ENCODE measurements at places on chromosomes 16 and 17.

DNA sequence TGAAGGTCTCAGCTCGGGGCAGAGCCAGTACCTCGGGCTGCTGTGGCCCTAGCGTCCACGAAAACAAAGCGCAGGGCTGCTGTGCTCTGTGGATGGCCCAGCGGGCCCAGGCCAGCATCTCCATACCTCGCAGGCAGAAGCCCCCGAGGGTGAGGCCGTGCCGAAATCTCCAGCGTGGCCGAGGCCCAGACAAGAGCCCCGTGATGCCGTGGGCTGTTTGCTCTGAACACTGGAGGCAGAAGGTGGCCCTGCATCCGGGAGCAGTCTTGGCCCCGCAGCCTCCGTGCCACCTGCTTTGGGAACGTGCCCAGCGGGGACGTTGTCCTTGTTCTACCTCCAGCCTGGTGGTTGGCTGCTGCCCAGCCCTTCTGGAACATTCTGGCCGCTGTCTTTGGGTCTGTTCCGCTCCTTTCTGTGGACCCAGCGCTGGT lies 121.4 kb downstream of the BANP start:
- no peak for DNase-seq

DNA sequence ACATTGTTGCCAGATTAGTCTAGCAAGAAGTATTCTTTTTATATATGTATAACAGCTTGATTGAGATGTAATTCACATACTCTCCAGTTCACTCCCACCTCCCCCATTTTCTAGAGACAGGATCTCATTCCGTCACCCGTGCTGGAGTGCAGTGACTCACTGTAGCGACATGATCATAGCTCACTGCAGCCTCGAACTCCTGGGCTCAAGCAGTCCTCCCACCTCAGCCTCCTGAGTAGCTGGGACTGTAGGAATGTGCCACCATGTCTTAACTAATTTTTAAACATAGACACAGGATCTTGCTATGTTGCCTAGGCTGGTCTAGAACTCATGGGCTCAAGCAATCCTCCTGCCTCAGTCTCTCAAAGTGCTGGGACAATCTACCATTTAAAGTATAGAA lies 3.3 kb upstream of the RSAD1 start:
- DNase-seq, result no peak

DNA sequence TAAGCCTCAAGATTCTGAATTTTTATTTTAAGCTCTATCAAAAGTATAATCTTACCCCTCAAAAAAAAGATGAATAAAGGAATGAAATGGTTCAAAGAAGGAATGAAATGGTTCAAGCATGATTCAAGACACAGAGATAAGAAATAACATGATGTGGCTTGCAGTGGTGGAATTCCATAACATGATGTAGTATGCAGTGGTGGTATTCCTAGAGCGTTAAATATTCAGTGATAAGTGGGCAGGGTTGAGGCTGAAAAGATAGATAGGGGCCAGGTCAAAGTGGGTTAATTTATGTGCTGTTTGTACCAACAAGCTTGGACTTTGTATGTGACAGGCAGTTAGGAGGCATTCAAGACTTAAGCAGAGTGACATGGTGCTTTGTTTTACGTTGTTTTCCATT lies 29.6 kb downstream of the TNRC6A start:
- DNase-seq, result no peak

GRCh38 chr16:74666010-74666421 lies 661 bp downstream of the RFWD3 start:
- DNase-seq, result no peak

DNA sequence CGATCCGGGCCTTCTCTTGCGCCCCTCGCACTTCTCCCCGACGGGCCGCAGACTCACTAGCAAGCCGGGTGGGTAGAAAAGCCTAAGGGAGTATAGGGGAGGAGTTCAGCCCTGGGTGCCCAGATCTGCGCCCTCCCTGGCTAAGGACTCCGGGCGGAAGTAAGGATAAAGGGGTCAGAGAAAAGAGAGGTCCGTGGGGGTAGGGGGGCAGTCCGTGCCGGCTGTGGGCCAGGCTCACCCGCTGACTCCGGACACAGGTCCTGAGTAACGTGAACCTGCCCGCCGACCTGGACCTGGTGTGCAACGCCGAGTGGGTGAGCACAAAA lies 1.8 kb downstream of the NAGS start:
- DNase-seq, result no peak

- DNase-seq, result no peak
Measured at GRCh38 chr17:82283208-82283749, 9.8 kb upstream of the CSNK1D start.

DNA sequence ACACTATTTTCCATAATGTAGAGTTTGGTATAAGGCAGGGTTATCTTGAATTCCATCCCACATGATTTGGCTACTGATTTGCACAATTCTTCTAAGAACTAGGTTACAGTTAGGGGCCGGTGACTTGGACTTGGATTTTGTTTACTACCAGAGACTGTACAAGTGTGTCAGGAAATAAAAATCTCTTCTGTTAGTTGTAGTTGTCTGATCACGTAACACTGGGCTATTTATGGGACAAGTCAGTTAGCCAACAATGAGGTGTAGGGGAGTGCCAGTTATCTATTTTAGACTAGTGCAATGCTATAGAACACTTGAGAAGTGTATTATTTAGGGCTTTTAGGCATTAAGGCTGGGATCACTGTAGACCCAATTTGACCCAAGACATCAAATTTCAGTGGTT lies 39.7 kb upstream of the GHDC start:
- DNase-seq, result no peak

GRCh38 chr16:57645691-57646387 lies 17.4 kb downstream of the ADGRG1 start:
- no peak for DNase-seq

GRCh38 chr17:21376759-21377690 lies 868 bp downstream of the KCNJ12 start:
- no peak for DNase-seq

GRCh38 chr17:72005332-72006163 lies 115.3 kb upstream of the SOX9 start:
- DNase-seq, result no peak

GRCh38 chr17:44848257-44848795 lies 643 bp downstream of the HIGD1B start:
- DNase-seq, result no peak

GRCh38 chr17:8870406-8871040 lies 3.0 kb upstream of the PIK3R6 start:
- no peak for DNase-seq

GRCh38 chr17:7444682-7445618 lies at the start of gene CHRNB1:
Gene CHRNB1, plus strand, starts transcription at chr17:7445061. Its CDS starts 67 bp downstream, at chr17:7445128.
- DNase-seq, result no peak

DNA sequence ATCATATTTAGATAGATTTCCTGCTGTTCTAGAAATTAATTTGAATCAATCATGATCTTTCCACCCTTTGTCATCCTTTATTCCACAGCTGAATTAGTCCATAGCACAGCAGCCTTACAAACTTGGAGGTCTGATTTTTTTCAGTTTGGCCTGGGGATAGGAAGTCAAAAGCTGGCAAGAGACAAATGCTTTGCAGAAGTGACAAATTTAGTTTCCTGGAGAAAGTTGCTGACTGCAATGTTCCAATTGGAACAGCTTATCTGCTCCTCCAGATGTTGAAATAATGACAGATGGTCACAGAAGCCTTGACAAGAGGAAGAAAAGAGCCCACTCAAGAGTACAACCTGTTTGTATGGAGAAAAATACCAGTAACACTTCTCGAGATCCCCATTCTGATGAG lies 1276.1 kb upstream of the CDH8 start:
- DNase-seq, result no peak

DNA sequence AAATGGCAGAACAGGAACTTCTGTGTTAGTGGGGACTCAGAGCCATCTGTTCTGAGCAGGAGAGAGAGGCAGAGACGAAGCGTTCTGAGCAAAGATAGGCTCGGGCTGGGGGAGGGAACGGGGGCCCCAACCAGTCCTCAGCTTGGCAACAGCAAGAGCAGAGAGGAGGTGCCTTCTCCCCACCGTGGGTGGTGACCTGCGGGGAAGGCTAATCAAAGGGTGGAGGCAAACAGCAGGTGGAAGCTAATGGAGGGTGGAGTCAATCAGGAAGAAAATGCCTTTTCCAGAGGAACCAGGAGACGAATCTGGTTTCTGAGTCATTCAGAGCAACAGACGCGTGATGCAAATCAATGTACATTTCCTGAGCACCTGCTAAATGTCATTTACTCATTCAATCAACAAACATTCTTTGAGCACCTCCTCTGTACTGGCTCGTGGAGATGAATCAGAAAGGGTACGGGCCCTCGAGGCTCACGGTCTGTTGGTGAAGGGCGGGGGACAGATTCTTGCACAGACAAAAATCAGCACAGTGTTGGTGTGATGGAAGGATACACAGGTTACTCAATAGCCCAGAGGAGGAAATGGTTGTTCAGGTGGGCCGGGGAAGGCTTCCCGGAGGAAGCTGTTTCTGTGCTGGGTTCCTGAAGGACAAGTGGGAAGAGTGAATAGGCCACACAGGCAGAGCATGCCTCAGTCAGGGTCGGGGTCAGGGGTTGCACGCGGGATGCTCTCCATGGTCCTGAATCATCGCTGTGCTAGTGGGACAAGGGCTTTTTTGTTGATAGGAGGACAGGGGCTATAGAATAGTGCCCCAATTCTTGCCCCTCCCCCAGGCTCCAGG lies 5.7 kb upstream of the SPNS2 start:
- no peak for DNase-seq

GRCh38 chr17:40309031-40309948 lies at the start of gene RARA:
Gene RARA, plus strand, starts transcription at chr17:40309180. Its CDS starts 22,039 bp downstream, at chr17:40331219.
- DNase-seq, result no peak

DNA sequence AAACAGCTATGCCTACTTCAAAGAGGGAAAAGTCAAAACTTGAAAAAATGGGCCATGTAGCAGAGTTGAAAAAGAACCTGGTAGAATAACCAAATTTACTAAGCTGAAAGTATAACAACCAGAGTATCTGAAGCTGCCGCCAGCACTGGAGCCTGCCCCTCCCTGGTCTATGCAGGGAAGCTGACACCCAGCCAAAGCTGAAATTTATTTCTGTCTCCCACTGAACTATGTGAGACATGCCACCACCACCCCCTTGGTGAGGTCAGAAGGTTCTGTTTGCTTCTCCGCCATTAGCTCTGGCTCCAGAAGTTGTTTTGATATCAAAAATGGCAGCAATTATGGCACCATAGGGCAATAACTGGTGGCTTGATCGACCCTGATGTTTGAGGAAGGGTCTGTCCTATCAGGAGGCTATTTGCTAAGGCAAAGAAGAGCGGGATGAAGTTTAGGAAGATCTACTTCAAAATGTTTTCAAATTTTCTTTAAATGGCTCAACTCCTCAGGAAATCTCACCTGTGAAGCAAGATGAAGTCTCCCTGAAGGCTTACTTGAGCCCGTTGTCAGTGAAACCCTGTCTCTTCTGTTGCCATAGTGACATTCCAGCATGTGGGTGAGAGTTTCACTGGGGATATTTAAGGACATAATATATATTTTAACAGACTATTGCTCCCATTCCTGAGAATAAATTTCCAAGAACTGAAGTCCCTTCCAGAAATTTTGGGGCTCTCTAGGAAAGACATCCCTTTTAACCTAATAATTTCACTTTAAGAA lies 122.0 kb downstream of the COPRS start:
- no peak for DNase-seq

GRCh38 chr16:11107780-11108465 lies 148.1 kb downstream of the SOCS1 start:
- no peak for DNase-seq

DNA sequence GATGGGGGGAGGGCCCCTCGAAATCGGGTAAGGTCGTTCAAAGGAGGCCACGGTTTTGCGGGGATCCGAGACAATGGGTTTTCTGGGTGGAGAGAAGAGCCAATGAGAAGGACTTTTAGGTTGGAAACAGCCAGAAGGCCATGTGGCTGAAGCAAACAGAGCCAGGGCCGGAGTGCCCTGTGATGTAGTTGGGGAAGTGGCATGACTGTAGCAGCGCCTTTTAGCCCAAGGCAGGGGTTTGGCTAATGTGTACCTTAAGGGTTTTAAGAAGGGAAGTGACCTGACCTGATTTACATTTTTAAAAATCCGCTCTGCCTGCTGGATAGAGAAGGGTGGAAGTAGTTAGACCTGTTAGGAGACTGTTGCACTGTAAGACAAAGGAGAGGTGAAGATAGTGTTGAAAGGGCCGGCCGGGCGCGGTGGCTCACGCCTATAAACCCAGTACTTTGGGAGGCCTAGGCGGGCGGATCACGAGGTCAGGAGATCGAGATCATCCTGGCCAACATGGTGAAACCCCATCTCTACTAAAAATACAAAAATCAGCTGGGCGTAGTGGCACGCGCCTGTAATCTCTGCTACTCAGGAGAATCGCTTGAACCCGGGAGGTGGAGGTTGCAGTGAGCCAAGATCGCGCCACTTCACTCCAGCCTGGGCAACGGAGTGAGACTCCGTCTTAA lies 1.0 kb downstream of the LYRM1 start:
- DNase-seq, result no peak

GRCh38 chr17:82433560-82434215 lies 15.3 kb upstream of the OGFOD3 start:
- no peak for DNase-seq

DNA sequence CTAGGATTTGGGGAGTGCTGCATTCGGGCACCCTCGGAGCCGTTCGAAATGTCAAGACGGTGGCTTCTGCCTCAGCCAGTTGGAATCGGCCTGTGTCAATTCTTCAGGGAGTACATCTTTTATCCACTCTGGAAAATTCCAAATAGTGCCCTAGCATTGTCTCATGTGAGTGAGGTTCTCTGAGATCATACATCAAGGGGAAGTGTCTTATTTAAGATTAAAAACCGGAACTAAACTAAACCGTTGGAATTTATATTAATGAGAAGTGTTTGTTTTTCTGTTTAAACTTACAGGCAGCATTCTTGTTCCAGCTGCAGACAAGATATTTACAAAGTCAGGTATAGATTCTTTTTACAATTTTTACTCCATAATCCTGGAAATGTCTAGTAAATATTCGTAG lies 56.8 kb downstream of the SLC47A1 start:
- no peak for DNase-seq

DNA sequence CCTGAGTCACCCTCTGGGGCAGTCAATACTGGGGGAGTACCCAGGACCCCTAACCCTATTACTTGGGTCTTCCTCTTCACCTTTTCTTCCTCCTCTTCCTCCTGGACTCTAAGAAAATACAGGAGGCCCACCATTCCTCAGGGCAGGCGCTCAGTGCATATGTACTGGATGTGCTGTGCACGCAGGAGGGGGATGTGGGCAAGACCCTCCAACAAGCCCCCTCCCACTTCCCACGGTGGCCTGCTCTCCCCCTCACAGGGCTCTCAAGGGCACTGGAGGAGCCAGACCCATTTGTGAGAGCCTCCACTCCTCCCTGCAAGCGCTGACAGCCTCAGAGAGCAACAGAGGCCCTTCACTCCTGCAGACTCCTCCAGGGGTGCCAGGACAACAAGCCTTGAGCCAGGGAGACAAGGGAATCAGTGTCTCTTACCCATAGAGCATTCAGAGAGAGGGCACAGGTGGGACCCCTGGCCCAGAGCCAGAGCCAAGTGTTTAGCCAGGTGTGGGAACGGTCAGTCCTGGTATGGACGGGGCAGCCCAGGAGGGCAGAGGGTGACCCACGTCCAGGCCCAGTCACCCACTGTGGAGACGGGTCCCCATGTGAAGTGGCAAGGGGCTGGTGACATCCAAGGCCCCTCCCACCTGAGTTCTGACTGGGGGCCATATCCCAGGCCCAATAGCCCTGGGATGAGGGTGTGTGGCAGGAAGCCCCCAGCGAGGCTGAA lies 27.3 kb upstream of the KSR1 start:
- DNase-seq, result no peak

GRCh38 chr17:79917902-79918484 lies 78.8 kb upstream of the CBX4 start:
- no peak for DNase-seq

GRCh38 chr16:49899991-49900695 lies 44.2 kb upstream of the ZNF423 start:
- no peak for DNase-seq

Measured in stimulated activated CD4-positive, alpha-beta T cell treated with anti-CD3 and anti-CD28 coated beads, Interleukin-2, amount 100 ng/mL, for 48 hours (primary cell).